A172 (cell line): ENCODE measurements at places on chromosomes 5 and 9.

DNA sequence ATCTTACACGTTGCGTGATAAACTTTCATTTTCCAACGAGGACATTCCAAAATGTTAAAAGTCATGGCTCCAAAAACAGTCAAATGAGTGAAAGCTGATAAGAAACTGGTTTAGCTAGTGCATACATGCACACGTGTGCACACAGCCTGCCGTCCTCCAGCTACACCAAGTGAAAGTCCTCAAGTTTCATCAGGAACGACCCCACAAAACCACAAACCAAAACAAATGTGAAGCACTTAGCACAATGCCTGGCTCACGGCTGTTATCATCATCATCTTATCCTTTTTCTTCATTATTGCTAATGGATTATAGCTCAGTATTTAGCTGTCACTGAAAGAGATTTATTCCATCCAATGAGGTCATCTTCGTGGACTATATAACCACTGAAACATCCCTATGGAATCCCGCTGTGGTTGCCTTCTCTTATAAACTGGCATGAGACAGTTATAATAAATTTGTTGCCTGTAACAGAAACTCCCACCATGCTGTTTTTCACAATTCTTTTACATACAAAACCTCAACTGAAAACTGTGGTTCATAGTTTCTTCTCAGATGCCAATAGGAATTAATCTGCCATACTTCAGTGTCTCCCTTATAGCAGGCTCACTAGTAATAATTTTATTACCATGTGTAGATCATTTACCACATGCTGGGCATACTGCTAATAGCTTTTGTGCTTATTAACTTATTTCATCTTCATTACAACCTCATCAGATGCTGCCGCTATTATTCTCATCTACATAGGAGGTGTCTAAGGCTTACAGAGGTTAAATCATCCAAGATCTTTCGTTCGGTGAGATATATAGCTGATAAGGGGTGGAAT is 56.1 kb downstream of the SAXO1 start:
- peak; percentile 86 for DNase-seq

DNA sequence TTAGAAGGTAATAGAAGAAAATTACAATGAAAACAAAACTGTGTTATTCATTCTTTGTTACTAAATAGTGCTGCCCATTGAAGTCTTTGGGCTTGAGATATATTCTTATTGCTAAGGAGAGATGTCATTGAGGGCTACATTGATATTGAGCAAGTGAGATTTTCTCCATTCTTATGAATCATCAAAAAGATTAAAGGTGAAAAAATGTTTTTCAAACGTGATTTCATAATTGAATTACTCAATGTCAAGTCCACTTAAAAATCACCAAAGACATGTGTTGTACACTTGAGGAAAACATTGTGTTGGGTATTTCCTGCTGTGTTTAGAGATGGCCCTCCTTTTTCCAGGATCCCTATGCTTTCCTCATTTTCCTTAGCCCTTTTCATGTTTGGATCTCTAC is 448.1 kb downstream of the NFIB start:
- DNase-seq, result no peak

DNA sequence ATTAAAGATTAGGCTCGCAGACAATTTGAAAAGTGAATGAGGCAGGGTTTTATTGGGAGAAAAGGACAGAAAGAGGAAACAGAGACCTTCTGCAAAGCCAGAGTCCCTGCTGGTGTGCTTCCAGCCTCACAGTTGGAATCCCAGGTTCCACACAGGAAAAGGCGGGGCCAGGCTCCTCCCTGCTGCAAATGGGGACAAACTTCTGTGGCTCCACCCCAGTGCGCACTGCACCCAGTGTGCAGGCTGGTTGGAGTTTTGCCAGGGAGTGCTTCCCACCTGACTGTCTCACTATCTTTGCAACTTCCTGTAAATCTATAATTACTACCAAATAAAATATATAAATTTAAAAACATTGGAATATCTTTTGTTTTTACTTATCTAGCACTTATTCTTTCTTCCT is 386.0 kb upstream of the GRIN3A start:
- DNase-seq, result peak; percentile 12

DNA sequence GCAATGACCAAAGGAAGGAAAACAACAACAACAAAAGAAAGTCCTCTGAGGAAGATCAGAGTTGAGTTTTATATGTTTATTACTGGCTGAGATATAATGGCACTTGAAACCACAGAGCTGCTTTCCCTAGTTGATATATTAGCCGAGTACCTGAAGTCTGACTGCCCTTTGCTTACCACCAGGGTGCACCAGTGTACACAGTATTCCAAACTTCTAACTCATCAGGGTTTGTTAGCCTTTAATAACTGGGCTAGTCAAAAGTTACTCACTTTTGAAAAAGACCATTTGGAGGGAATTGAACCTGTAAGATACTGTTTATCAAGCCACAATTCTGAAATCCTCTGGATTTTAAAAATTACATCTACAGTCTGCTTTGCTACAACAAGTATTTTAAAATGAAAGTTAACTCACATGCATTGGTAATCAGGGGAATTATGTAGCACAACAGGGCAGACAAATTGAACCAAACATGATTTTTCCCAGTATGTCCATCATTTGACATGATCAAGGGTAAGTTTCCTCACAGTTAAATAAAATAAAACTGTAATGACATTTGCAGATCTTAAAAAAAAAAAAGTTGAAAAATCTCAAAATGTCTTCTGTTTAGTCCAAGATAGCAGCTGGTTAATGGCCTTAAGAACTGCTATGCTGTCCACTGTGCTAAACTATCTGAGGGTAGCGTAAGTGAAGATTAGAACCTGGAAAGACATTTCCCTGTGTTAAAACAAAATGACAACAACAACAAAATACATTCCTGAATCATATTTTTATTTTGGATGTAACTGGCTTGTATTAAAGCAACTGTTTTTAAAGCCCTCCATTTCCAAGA is 57.3 kb upstream of the C6 start:
- peak; percentile 75 for DNase-seq

GRCh38 chr9:110284211-110284844 is 28.0 kb upstream of the TXN start:
- no peak for DNase-seq

GRCh38 chr5:75338408-75338807 is 1.4 kb downstream of the HMGCR start:
- no peak for DNase-seq

- DNase-seq, result no peak
These were observed at the start of gene IL3 for GRCh38 chr5:132060501-132061161. Gene IL3 (plus strand): TSS chr5:132060655. CDS start chr5:132060707, 52 bp downstream.

DNA sequence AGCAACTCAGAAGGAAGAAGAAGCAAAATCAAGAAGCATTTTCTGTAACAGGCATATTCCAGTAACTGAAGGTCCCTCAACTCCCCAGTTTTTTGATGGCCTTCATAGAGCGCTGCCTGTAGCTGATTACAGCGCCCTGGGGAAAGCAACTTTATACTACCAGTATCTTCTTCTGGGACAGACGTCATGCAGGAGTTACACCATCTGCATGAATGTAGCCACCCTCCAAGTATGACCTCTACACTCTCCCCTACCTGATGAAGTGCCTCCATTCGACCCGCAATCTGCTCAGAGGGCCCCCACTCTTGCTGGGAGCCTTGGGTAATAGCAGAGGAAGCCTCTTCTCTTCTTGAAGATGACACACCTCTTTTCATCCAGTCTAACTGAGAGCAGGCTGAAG is 21.0 kb upstream of the SH3TC2 start:
- no peak for DNase-seq

- DNase-seq, result no peak
These were observed 87.3 kb downstream of the HSD17B3 start for GRCh38 chr9:96214635-96215034.

GRCh38 chr5:42514754-42515153 is 91.5 kb downstream of the GHR start:
- no peak for DNase-seq

DNA sequence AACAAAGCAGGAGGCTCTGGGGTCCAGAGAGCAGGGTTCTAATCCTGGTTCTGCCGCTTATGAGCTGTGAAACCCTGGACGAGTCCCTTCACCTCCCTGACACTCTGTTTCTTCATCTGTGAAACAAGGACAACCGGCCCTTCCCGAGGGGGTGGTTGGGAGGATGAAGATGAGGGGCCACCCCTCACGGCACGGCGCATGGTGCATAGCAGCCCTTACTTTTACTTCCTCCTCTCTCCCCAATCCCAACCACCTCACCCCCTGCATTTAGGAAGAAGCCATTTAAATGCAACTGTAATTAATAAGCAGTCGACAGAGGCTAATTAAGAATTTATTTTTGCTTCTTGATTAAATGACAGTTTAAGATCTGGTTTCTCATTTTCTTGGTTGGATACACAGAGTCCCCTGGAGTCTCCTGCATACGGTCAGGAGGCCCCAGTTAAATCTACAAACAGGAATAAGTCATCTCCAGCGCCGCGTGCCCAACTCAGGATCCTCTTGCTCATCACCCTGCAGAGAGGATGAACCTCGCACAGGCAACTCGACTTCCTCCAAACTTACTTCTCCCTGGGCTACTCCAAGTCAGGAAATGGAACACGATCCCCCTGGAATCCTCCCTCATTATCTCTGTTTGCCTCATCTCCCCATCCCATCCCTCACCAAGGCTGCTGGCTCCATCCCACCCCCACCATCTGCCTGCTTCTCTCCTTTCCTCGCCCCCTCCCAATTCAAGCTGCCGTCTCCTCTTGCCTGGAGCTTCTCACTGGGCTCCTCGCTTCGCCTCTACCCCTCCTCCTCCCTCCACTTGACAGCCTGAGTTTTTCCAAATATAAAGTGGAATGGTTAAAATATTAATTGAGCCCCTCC is 95.9 kb downstream of the HRH2 start:
- DNase-seq, result no peak

GRCh38 chr9:126371007-126371870 is 44.6 kb downstream of the MVB12B start:
- no peak for DNase-seq

GRCh38 chr5:148623741-148624140 is 30.6 kb downstream of the HTR4 start:
- peak; percentile 84 for DNase-seq

GRCh38 chr5:102294886-102295395 is 1.1 kb downstream of the SLCO4C1 start:
- DNase-seq, result no peak

GRCh38 chr5:122942164-122942914 is 94.2 kb downstream of the PPIC start:
- peak; percentile 62 for DNase-seq

DNA sequence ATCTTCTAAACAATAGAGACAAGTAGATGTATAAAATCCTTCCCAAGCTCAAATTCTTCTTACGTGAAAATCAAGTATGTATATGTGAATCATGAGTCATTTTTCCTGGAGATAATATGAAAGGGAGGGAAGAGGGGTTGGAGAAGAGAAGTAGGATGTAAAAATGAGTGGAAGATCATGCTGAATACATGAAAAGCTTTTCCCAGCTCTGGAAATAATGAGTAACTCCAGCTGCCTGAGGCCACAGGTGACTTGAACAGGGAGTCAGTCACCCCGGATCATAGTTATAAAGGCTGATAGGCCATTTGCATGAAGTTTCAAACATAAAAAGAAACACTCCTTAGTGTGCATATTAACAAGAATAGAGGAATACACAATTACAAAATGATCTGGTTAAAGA is 486.7 kb downstream of the EFNA5 start:
- DNase-seq, result no peak

GRCh38 chr9:104826079-104826775 is 62.3 kb downstream of the NIPSNAP3B start:
- no peak for DNase-seq

- no peak for DNase-seq
These were observed 111.1 kb downstream of the AGTPBP1 start for GRCh38 chr9:85630676-85631075.

- DNase-seq, result no peak
These were observed at the start of gene DBH for GRCh38 chr9:133635533-133636531. Gene DBH (plus strand): TSS chr9:133636363. CDS start chr9:133636372, 9 bp downstream.

DNA sequence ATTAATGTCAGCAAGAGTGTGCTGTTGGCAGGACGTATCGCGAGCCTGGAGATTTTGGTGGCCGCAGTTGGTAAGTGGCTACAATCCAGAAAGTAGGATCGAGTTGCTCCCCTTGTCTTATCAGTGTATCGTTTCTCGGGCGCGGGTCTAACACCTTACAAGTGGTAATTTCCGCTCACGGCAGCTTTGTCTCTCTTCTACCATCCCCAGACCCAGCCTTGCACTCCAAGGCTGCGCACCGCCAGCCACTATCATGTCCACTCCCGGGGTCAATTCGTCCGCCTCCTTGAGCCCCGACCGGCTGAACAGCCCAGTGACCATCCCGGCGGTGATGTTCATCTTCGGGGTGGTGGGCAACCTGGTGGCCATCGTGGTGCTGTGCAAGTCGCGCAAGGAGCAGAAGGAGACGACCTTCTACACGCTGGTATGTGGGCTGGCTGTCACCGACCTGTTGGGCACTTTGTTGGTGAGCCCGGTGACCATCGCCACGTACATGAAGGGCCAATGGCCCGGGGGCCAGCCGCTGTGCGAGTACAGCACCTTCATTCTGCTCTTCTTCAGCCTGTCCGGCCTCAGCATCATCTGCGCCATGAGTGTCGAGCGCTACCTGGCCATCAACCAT is 1.1 kb downstream of the PTGER4 start:
- no peak for DNase-seq

DNA sequence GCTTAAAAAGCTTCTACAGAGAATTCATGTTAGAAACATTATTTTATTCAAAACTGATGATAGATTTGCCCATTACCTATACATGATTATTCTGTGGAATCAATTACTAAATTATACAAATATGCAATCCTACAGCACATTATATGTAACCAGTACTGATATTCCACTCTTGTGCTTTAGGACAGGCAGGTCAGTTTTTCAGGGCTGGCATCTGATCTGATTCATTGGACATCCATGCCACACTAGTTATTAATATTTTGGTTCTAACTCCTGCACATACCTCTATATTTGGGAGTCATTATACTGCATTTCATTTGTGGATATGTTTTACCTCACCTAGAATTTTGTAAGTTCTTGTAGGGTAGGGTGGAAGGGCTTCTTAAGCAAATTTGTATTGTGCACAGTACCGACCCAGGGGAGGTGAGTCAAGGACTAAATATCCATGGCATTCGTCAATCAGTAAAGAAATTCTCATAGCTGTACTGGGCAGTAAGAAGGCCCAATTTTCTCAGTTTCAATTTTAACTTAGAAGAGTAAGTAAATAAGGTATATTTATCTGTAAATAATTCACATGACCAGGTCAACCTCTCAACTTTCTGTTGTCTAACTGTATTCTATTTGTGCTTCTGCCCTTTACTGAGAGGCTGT is 33.5 kb downstream of the ELOVL7 start:
- no peak for DNase-seq

GRCh38 chr9:125169895-125170294 is 19.7 kb downstream of the PPP6C start:
- DNase-seq, result no peak

DNA sequence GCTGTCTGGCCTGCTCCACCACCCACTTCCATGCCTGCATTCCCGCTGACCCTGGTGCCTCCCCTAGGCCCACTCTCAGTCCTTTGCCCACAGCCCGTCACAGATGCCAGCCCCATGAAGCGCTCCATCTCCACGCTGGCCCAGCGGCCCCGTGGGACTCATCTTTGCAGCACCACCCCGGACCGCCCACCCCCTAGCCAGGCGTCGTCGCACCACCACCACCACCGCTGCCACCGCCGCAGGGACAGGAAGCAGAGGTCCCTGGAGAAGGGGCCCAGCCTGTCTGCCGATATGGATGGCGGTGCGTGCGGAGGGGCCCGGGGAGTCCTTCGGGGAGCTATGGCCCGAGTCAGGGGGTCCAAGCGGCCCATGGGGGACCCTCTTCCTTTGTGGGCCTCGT is 242.5 kb downstream of the CACNA1B start:
- no peak for DNase-seq
